ENCODE measurements at places on chromosomes 2 and 18.

DNA sequence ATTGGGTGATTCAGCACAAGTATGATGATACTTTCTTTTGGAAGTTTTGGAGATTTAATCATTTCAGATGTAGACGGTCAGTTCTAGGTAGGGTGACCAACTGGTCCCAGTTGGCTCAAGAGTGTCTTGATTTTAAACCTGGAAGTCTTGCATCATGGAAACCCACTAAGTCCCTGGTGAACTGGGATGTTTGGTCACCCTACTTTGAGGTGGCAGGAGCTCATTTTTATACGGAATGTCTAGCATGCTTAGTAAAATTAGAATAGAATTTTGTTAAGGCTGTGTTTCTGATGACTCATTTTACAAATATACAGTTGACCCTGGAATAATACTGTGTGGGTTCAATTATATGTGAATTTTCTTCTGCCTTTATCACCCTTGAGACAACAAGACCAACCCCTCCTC is 61.5 kb upstream of the DOCK10 start:
- DNase-seq: no peak

GRCh38 chr2:173229086-173229485 is 125.6 kb upstream of the CDCA7 start:
- DNase-seq: no peak

DNA sequence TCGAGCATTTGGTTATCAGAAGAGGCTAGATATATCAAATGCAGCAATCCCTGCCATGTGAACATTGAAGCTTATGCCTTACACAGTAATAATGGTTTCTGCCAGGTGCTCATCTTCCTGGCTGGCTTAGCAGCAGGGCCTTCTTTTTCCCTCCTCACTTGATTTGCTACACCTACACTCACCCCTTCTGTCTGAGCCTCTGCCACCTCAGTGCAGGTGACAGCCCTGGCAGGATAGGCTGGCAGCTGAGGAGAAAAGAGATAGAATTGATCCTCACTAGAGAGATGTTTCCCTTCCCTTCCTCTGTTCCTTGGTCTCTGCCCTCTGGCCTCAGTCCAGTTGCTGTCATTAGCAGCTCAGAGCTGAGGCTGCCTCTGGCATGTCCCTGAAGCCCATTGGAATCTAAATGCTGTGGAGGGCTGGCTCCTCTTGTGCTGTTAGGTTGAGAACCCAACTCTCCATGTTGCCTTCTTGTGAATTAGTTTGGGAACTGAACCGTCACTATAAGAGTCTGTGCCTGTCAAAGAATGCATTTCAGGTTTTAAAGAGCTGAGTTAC is 18.2 kb downstream of the MPHOSPH10 start:
- DNase-seq: no peak

DNA sequence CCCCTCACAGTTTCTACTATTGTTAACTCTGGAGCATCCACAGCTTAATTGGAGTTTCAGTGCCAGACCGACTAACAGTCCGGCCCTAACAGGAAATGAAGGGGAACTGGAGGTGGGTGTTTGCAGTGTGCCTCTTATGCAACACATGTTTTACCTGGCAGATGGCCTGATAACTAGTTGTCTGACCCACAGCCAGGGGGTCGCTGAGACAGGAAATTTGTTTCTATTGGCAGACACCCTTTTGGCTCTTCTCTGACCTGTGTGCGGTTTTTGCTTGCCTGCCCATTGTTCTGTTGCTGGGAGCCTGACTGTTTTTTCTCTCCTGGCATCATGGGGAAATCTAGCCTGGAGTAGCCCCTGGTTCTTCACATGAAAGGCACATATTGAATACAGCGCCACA is 1329.8 kb downstream of the DSC3 start:
- no peak for DNase-seq

- no peak for DNase-seq
Observed at GRCh38 chr2:44743473-44743872, 198.0 kb upstream of the SIX3 start.

DNA sequence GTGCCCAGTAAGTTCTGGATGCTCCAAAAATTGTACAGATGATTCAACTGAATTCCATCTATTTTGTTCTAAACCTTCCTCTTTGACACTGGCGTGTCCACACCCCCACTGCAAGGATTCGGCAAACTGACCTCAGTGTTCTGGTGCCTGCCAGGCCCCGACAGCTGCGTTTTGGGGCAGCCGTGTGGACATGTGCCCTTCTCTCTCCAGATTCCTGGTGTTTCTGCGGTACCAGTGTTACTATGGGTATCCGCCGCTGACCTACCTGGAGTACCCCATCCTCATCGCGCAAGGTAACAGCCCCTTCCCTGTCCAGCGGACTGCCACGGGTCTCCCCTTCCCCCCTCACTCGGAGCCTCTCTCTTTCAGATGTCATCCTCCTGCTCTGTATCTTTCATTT is 5.0 kb downstream of the SLC66A3 start:
- DNase-seq: no peak

All from GM18507 (cell line).